ENCODE measurements at places on chromosomes 3 and 15.

GRCh38 chr3:194676471-194676870, 4.5 kb upstream of the LSG1 start:
- DNase-seq = no peak

- DNase-seq = no peak
These were observed 92.7 kb downstream of the PEAK1 start for GRCh38 chr15:77327168-77327567.

DNA sequence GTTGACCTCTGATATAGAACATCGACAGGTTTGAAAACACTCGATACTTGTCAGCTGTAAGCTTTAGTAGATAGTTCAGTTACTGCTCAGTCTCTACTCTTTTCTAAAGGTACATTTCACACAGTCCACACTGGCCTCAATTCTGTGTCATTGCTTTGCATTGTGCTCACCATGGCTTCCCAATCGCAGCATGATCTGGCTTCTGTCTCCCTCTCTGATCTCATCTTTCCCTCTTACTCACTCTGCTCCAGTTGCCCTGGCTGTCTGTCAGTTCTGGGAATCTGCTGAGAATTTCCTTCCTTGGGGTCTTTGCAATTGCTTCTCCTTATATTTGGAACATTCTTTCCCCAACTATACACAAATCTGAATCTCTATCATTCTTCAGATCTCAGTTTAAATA, 80.6 kb downstream of the GTF2E1 start:
- no peak for DNase-seq

GRCh38 chr3:161474741-161475140, 21.9 kb upstream of the OTOL1 start:
- DNase-seq = no peak

DNA sequence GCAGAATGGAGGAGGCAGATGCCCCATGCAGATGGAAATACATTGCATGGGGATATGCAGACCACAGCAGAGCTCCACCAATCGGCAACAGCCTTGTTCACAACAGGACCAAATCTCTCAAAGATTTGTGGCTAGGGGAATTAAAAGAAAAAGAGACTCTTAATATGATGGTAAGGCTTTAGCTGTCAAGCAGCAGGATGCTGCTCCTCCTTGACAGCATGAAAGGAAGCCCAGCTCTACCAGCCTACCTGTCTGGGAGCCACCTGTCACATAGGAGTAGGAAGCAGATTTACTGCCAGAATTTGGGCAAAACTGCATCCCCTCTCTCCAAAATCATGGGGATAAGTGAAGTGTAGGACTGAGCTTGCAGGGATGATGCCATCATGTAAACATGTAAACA, 769.6 kb upstream of the ARPP21 start:
- no peak for DNase-seq

DNA sequence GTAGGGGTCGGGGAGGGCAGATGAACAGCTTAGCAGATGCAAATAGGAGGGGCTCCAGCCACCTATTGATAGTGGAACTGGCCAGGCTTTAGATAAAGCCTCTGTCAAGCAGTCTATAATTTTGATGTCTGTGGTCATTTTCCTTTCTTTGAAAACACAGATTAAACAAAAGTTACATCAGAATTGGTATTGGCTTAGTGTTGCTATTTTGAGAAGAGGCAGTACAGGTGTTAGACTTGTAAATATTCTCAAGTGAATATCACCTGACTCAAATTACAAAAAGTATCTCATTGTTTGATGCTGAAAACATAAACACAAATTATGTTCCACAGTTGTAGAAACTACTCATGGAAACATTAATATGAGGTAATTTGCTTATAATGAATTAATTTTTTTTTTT, 18.1 kb downstream of the GHRL start:
- DNase-seq = no peak

DNA sequence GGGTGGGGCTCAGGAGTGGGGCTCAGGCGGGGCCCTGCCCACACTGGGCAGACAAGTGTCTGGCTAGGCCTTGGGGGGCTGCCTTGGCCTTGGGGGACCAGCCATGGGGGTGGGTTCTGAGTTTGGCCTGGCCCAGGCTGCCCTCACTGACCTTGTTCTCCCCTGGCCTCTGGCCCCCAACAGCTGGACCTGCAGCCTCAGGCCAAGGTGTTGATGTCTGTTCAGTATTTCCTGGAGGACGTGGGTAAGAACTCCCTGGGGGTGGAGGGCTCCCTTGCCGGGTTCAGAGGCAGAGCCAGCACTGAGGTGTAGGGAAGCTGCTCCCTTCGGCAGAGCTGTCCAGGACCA, 20.0 kb downstream of the PRKCD start:
- DNase-seq = no peak

- no peak for DNase-seq
These were observed 91.7 kb upstream of the NAALADL2 start for GRCh38 chr3:174767406-174767805.

DNA sequence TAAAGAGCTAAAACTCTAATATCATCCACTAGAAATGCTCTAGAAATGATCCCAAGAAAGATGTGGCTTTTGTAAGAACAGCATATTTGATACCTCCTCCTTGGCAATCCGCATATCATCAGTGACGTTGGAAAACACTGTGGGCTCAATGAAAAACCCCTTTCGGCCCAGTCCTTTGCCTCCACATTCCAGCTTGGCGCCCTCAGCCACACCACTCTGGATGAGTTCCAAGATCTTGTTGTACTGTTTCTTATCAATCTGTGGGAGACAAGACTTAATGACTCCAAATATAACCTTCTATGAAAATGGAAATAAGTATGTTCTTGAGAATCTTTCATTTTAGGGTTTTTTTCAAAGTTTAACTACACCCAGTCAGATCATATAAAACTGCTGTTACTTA, 103.6 kb downstream of the ALDH1A2 start:
- no peak for DNase-seq

DNA sequence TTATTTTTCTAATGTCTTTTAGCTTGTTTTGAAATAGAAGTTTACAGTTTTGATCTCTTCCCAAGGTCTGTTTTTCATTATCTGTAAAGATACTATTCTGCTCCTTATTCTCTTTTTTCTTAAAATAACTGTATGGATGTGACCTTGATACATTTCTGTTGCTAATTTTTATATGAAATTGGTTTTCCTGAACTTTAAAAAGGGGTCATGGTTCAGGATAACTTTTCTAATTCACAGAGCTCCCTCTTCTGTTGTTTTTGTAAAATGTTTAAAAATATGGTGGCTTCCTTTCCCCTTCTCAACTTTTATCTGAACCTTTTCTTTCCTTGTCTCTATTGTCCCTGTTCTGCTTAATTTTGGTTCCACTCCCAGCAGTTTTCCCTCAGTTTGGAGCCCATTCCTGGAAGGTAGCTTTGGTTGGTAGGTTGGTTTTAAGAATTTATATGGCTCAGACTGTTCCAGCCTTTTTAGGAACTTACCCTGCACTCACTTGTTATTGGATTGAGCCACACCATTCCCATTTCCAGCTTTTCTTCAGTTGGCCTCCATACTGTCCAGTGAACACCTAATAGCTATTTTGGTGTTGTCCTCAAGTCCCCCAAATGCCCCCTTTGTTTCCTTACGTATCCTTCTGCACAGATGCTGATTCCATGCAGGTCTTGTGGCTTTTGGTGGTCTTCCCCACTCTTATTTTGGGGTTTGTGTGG, 70.3 kb downstream of the SLMAP start:
- DNase-seq = no peak

DNA sequence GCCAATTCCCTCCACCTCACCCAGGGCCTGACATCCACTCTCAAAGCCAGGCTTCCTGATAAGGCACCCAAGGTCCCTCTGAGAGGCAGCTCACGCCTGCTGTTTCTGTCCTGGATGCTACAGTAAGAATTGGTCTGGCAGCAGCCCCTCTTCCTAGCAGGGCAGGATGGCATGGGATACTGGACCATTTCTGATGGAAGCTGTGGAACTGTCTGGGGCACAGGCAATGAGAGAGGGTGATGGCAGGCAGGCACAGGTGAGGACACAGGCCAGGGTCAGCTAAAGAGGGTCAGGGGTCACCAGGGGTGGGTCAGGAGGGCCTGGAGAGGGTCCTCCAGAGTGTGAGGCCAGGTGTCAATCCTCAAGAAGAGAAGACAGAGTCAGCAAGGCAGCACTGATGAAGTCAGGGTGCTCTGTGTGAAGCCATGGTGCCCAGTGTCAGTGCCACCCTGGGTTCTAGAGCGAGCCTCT, 41.9 kb upstream of the SLC41A3 start:
- no peak for DNase-seq

DNA sequence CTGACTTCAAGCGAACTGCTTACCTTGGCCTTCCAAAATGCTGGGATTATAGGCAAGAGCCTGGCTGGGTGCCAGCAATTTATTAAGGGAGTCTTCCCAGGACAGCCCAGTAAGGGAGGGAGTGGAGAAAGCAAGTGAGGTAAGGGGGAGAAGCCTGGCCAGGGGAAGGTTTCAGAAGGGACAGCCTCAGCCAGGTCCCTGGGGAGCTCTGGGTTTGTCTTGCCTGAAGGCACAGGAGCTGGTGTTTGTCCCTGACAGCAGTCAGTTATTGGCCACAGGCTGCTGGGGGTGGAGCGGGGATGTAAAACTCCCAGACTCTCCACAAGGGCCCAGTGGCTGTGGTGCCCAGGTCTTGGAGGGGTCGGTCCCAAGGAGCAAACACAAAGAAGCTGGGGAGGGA, 33.0 kb upstream of the CDCP1 start:
- DNase-seq = no peak

DNA sequence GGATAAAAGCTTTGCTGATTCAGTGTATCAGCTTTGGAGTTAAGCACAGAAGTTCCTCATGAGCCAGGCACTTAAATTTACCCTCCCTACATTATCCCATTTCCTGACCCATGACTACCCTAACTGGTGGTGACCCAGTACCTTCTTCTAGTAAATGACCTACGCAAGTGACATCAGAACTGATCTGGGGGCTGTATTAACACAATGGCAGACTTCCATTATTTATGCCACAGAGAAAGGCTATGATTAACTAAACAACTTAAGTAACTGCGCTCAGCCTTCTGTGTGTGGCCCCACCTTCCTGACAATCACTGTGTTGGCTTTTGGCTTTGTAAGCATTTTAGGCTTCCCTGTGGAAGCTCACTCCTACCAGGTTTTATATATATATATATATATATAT, 1.9 kb downstream of the MB21D2 start:
- DNase-seq = no peak

DNA sequence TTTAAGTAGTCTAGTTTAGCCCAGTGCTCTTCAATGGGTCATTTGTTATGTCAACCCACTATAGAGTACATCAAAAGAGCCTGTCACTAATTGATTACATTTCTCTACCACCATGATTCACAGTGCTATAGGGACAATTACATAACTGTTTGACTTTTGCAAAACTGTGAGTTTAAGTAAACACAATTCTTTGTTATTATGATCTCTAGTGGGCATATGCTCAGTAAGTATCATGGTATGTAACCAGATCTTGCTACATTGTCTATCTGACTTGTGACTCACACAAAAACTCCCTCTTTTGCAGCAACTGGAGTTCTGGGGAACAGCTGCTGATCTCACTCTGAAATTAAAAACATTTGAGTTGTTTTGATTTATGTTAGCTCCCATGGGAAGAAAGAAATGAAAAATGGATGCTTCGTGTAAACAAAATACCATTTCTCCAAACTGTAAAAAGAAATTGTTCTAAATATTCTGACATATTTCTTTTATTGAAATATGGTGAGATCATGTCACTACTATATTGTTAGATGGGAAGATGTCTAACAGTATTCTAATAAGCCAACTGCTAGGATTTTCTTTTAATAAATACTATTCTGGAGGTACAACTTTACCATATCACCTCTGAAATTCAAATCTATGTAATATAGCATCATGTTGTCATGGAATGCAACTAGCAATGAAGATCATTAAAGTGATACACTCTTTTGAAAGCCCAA, 470.4 kb downstream of the ROBO1 start:
- DNase-seq = peak; percentile 93

GRCh38 chr15:94287794-94288246, 56.5 kb downstream of the MCTP2 start:
- no peak for DNase-seq

DNA sequence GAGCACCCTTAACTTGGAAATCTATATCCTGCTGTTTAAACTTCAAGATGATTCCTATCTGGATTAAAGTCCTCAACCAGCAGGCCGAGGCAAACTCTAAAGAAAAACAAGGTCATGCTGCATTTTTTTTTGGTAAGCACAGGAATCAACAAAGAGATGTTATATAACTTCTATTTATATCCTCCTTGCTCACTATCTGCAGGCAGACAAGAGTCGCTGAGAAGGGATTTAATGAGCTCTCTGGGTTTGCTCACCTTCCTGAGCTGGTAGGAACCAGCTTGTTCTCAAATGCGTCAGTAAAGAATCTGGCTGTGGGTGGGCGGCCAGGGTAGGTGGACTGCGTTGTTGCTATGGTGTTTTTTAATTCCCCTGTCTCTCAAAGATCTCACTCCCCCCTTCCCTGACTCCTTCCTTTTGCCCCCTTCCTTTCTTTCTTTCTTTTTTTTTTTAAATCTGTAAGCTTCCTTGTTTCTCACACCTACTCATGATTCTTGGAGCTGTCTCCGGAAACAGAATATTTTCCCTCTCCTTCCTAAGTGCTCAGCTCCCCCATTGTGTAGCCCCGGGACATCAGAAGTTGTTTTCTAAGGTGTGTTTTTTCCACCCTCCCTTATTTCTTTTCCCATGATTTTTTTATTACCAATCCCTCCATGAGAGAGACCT, 228.8 kb upstream of the BHLHE40 start:
- no peak for DNase-seq

GRCh38 chr3:45590822-45591546, 3.6 kb upstream of the LIMD1 start:
- DNase-seq = no peak

DNA sequence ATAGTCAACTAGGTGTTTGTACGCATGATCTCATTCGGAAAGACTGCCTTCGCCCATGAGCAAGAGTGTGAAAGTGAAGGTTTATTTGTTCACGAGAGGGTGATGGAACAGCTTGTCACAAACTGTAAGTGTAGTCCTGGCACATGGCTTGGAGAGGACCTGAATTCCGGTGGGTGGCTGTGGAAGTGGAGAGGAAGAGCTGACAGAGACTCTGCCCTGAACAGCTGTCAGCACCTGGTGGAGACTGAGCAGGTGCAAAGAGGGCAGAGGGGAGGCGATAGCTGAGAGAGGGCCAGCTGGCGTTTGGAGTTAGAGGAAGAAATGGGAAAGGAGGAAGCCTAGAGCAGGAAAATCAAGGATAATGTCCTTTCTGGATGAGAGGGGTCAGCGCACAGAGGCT, 155.7 kb downstream of the EEFSEC start:
- no peak for DNase-seq

- DNase-seq = peak; percentile 22
These were observed 32.6 kb downstream of the MAP2K5 start for GRCh38 chr15:67575039-67575502.

GRCh38 chr15:75211436-75212199, 9.9 kb downstream of the C15orf39 start:
- no peak for DNase-seq
